ENCODE measurements at places on chromosomes 6 and 20. TPM values are rescaled to one million over a fixed set of nuclear protein-coding genes. Genes with fewer than 3 reads are reported as not detected.

- DNase-seq = no peak
These were observed 15.9 kb upstream of the TRERF1 start for GRCh38 chr6:42467651-42468050.

- DNase-seq = no peak
These were observed 753.9 kb downstream of the COL12A1 start for GRCh38 chr6:74451953-74452352.

DNA sequence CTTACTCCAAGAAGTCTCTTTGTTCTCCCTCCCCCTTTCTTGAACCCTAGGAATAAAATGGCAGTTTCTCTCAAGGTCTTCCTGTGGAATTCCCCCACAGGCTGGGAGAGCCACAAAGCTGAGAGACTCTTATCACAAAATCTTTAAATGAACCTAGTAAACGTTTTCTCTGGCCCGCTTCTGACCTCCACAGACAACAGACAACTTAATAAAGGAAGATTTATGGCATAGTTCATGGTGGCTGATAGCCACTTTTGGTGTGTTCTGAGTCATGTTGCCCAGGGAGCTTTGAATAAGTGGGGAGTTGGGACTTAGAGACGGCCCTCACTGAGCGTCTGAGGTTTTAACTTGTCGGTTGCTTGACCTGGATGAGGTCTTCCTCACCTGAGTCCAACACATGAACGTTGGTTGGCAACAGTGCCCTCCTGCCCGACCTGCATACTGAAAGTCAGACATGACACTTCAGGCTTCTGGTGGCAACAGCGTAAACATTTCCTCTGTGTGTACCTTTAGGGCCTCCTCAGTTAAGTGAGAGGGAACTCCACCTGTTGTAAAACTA is 124.1 kb downstream of the FOXO3 start:
- no peak for DNase-seq

DNA sequence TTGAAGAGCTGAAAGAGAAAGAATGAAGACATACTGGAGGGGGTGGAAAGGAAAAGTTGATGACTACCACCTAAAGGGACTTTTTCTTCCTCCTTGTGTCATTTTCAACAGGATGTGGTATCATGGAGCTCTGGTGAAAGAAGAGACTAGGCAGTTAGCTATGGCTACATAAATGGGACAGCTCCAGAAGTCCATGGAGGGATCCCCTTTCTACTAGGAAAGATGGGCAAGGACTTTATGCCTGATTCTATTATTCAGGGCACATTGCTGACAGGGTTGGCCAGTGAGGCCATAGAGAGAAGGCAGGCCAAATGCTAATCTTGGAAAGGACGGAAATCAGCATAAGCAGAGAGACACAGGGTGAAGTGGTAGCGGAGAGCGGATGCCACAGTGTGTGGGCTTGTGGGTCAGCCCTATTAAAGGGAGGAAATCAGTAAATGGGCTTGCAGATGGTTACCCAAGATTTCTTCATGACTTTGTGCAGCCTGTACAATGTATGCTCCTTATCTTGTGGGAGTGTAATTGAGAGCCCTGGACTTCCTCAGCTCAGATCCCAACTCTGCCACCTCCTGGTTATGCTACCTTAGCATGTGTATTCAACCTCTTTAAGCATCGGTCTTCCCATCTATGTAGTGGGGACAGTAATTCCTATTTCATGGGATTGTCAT is 77.4 kb upstream of the TMEM170B start:
- no peak for DNase-seq

GRCh38 chr20:48800177-48800576 is 27.6 kb downstream of the PREX1 start:
- DNase-seq = no peak

GRCh38 chr6:80862756-80863155 is 756.3 kb downstream of the BCKDHB start:
- no peak for DNase-seq

GRCh38 chr6:13515912-13516311 is 28.5 kb upstream of the GFOD1 start:
- no peak for DNase-seq

DNA sequence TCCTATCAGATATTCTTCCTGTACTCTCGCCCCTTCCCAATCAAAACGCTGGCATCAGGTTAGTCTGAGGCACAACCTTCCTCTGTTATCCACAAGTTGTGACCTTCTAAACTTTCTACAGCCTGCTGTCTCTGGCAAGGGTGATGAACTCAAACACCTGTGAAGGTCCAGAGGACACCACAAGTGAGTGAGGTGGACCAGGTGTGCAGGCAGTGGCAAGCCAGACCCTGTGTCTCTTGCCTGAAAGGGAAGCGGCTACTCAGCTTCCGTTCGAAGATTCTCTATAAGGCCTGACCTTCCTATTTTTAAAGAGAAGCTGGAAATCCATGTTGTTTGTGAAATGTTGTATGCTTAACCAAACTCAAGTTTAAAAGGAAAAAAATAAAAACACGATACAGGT is 36.8 kb downstream of the GCM1 start:
- DNase-seq = no peak

- no peak for DNase-seq
These were observed 9.0 kb downstream of the UQCC2 start for GRCh38 chr6:33702345-33702977.

DNA sequence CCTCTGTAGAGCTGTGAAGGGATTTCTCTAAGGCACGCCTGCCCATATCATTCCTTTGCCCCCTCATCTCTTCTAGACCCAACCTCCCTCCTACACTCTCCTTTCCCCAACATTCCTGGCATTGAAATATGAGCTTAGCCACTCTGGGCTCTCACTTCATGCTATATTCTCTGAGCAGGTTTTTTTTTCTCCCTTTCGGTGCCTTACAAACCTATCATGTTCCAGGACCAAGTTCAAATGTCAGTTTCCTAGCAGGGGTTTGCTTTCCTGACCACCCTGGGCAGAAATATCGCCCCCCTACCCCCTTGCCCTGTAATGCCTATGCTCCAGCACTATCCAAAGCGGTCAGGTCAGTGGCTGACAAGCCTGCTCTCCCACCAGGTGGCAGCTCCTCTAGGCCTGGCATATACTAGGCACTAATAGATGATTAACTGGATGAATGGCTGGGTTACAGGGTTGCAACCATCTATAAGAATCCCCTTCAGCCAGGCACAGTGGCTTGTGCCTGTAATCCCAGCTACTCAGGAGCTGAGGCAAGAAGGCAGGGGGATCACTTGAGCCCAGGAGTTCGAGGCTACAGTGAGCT is 25.7 kb upstream of the AAR2 start:
- no peak for DNase-seq

DNA sequence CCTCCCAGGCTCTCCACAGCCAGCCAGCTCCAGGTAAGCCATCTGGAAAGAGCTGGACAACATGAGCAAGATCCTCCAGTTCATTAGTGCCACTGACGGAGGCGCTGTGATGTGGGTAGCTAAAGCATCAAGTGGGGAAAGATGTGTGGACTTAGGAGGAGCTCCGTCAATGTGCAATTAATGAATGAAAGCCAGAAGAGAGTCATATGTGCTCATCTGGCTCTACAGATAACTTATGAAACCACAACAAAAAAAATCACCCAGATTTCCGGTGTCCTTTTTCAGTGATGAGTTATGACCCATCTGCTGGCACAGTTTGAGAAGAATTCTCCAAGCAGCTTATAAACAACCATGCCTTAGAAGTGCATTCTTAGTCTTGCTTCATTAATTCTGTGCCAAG is 311.7 kb upstream of the PLCB4 start:
- no peak for DNase-seq

DNA sequence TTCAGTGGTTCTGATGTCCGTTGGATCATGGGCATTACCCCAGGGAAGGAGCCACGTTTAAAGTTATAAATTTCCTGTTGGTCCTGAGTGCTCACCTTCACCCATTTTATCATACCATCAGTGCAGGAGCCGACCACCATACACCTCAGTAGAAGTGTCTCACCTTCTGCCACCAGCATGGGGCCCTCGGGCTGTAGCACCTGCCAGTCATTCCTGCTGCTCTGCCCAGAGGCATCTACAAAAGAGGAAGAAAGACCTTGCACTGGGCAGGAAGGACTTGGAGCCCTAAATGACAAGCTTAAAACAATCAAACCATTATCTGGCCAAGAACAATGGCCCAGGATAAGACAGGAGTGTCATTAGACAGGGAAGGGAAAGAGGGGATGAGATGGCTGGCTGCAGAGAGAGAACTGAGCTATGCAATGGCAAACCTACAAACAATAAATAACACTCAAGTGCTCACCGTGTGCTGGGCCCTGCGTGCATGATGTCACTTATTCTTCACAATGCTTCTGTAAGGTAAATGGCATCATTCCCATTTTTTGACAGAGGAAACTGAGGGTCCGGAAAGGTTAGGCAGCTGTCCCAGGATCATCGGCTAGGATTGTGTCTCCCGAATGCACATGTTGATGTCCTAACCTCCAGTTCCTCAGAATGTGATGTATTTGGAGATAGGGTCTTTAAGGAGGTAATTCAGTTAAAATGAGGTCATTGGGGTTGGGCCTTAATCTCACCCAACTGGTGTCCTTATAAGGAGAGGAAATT is 11.2 kb downstream of the SIRPB2 start:
- no peak for DNase-seq

- DNase-seq = no peak
These were observed 1.4 kb downstream of the AKIRIN2 start for GRCh38 chr6:87700397-87701343.

DNA sequence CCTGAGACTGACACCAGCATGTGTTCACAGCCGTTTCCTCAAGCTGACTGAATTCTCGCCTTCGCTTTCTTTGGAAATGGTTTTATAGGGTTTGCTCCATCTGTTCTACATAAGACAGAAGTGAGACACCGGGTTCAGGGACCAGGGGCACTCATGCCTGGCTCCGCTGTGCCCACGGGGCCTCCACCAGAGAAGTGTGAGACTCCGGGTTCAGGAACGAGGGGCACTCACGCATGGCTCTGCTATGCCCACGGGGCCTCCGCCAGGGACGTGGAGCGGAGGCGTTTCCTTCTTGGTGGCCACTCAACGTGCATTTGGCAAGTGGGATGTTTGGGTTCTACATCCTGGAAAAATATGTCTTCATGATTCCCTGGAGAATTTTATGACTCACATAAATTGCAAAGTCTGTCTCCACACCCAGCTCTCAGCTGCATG is 106.6 kb downstream of the RNASET2 start:
- no peak for DNase-seq

The LTB gene
- total RNA-seq = 0.86 TPM

The SDHAF4 gene
- 14.7 TPM for total RNA-seq

The COL9A1 gene
- total RNA-seq = 2.6 TPM

The SYCP2L gene
- total RNA-seq = 1.00 TPM

The ACSS1 gene
- total RNA-seq = 47.6 TPM

The RAB23 gene
- total RNA-seq = 19.5 TPM

The HLA-F gene
- total RNA-seq = 40.4 TPM
